ENCODE measurements at places on chromosomes 7 and 10. TPM values are rescaled to one million over a fixed set of nuclear protein-coding genes. Genes with fewer than 3 reads are reported as not detected.

- no peak for DNase-seq
Observed at GRCh38 chr7:82713506-82713905, 269.9 kb upstream of the CACNA2D1 start.

DNA sequence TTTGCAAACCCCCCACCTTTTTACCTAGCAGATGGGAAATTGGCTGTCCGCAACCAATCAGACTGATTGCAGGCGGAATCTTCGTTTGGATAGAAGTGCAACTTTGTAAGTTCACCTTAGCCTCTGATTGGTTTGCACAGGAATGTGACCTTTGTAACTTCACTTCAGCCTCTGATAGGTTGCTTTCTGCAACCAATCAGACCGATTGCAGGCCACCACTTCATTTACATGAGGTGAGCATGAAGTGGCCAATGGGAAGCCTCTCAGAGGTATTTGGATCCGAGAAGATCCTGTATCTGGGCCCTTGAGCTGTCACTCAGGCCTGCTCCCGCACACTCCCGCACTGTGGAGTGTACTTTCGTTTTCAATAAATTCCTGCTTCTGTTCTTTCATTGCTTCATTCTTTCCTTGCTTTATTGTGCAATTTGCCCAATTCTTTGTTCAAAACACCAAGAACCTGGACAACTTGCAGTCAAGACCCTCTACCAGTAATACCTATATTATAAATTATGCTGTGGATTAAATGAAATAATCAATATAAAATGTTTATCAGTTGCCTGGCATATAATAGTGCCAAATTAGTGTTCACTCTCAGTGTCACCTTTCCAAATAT is 491.4 kb downstream of the PLXNA4 start:
- no peak for DNase-seq

- DNase-seq, result no peak
Observed at GRCh38 chr10:73244866-73245477, 2.1 kb downstream of the DNAJC9 start.

Gene SP4
- total RNA-seq, result 54.2 TPM

Gene HOXA6
- total RNA-seq, result not detected

Gene KEL
- 1.1 TPM for total RNA-seq

Gene GIMAP5
- 83.9 TPM for total RNA-seq

All from activated CD4-positive, alpha-beta memory T cell treated with anti-CD3 and anti-CD28 coated beads, Interleukin-2, amount 10 ng/mL, durations not matched to agents 7 days and 5 days (primary cell).